Cardiac ventricle fibroblast (primary cell): ENCODE measurements at places on chromosomes 5 and 9. TPM values are rescaled to one million over a fixed set of nuclear protein-coding genes. Genes with fewer than 3 reads are reported as not detected.

The ECPAS gene
- total RNA-seq = 56.0 and 59.6 TPM in 2 replicates

The BRINP1 gene
- total RNA-seq = 20.0 and 23.7 TPM in 2 replicates

The FBXO38 gene
- 37.8 and 58.9 TPM in 2 replicates for total RNA-seq

The GABRA1 gene
- total RNA-seq = not detected in 2 replicates

The ARL14EPL gene
- total RNA-seq = not detected in 2 replicates

The PCAT7 gene
- total RNA-seq = not detected in 2 replicates

The ACSL6 gene
- not detected in 2 replicates for total RNA-seq

The PCDHGA11 gene
- 15.6 and 18.8 TPM in 2 replicates for total RNA-seq
